Naive B cell (primary cell): ENCODE measurements at places on chromosomes 5 and 9.
A peak's percentile ranks its signal among the peaks of the same experiment; 100 is the strongest.

- DNase-seq = no peak
Observed at GRCh38 chr5:29150840-29151239, 2042.6 kb upstream of the CDH6 start.

GRCh38 chr9:35845824-35846771 lies 17.1 kb downstream of the TMEM8B start:
- DNase-seq = no peak

DNA sequence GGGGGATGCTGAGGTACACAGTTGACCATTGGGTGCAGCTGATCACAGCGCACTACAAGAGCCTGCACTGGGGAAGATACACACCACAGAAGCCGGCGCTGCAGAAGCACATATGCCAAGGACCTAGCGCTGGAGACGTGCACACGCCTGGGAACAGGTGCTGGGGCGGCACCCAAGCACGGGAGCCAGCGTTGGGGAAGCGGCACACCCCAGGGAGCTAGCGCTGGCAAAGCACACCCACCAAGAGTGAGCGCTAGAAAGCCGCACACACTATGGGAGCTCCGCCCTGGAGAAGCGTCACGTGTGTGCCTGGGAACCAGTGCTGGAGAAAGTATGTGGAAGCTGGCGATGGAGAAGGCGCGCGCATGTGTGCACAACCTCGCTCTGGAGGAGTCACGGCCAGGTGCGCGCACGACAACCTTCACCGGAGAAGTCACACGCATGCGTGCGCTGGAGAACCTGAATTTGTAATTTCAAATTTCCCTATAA lies 4.5 kb downstream of the FANCC start:
- no peak for DNase-seq

- DNase-seq = no peak
Observed at GRCh38 chr5:45205403-45205961, 396.7 kb downstream of the MRPS30 start.

GRCh38 chr5:159497221-159497620 lies 166.9 kb upstream of the IL12B start:
- no peak for DNase-seq

GRCh38 chr9:34463098-34463900 lies 4.7 kb downstream of the DNAI1 start:
- no peak for DNase-seq

DNA sequence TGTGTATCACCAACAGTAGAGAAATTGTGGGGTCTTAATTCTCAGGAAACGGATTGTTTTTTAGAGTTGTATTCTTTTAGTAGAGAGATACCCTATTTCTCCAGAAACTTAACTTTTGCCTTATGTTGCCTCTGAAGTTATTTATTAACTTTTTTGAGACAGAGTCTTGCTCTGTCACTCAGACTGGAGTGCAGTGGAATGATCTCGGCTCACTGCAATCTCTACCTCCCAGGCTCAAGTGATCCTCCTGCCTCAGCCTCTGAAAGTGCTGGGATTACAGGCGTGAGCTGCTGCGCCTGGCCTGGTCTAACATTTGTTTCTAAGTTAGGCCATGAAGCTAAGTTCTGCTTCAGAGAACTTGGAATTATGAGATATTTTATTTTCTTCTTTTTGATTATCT lies 75.0 kb downstream of the CFAP95 start:
- no peak for DNase-seq

- DNase-seq = no peak
Observed at GRCh38 chr9:136712690-136713544, 545 bp downstream of the DIPK1B start.

DNA sequence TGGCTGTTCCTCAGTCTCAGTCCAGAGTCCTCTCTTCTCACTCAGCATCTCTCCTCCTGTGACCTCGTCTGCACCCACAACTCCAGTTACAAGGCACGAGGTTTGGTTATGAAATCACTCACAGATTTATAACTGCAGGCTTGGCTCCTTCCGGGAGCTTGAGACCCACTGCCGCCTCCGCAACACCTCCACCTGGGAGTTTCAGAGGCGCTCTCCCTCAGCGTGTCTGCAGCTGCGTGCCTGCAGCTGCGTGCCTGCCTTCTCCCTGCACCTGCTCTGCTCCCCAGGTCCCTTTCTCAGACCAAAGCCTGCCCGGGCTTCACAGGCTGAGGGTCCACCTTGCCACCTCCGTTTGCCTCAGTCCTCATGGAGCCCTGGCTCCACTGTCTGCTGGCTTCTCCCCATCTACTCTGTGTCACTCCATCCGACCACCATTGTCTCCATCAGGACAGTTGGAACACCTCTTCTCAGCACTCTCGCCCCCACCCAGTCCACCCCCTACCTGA lies 51.5 kb downstream of the HRH2 start:
- no peak for DNase-seq

DNA sequence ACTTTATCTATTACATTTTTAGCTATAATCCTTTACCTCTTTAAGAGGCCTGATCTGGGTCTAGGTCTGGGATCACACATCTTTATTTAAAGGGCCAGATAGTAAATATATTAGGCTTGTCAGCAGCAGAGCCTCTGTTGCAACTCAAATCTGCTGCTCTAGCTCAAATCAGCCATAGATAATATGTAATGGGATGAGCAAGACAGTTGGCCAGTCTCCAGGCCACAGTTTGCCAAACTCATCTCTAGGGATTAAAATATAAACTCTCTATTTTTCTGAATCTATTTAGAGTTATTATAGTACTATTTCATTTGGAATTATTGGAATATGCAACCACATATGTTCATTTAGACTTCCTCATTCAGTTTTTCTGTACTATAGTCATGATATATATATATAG lies 115.9 kb upstream of the MINAR2 start:
- DNase-seq = no peak

- no peak for DNase-seq
Observed at GRCh38 chr9:81557452-81558090, 131.8 kb downstream of the TLE1 start.

DNA sequence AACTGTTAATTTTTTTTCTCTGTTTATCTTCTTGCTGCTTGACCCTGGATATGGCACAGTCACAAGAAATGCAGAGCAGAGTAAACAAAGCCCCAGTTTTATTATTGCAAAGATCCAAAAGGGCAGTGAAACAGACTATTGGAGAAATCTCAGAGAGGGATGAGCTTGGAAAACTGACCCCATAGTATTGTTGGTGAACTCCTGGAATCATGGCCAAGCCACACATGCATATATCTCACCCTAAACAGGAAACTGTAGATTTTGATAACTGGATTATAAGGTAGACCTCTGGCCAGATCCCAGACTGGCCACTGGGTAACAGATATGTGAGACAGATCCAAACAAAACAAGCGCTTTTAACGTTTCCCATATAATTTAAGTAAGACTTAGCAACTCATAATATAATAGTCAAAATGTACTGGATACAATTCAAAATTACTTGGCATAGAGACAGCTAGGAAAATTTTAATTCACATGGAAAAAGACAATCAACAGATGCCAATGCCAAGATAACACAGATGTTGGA lies 263.5 kb upstream of the SEMA6A start:
- no peak for DNase-seq

DNA sequence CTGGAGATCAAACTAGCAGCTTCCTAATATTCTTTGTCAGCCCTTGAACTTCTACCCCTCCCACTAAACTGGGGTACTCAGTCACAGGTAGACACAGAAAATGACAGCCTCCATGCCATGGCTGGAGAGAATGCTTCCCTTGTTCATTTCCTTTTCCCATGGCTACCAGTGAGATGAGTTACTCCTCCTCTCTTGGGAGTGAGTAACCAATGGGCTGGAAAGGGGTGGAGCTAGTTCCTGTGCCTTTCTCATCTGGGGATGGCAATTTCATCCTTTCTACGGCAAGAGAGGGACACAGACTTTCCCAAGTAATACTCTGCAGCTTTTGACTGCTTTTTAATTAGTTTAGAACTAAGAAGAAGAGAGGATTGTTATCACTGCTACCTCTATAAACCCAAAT lies 1045.6 kb upstream of the WWC1 start:
- DNase-seq = no peak

DNA sequence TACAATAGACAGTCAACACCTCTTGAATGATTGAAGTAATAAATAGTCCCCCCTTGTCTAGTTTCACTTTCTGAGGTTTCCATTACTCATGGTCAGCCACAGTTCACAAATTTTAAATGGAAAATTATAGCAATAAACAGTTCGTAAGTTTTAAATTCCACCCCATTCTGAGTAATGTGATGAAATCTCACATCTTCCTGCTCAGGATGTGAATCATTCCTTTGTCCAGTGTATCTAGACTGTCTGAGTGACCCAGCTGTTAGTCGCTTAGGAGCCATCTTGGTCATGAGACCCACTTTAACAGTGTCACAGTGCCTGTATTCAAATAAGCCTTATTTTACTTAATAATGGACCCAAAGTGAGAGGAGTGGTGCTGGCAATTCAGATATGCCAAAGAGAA lies 311.6 kb upstream of the PRR16 start:
- DNase-seq = no peak

GRCh38 chr9:107036367-107036766 lies 173.4 kb downstream of the ZNF462 start:
- no peak for DNase-seq

GRCh38 chr9:32427111-32427873 lies 42.8 kb downstream of the ACO1 start:
- no peak for DNase-seq

DNA sequence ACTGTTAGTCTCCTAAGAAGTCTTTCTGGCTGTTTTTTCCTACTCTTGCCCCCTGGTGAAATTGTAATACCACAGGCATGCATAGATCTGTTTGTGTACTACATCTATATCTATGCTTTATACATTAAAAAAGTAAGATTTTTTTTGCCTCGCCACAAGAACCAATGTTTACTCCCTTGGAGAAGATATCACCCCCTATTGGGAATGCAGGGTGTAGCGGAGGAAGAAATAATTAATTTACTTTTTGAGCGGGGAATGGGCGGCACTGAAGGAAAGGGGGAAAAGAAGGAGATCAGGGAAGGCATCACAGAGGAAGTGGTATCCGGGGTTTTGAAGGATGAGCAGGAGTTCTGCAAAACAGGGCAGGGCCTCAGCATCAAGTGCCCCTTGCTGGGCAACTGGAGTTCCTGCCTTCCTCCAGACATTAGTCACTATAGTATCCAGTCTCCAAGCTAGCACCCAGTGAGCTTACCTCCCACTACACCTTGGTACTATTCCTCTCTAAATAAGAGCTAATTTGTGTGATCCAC lies 134.9 kb downstream of the GABBR2 start:
- no peak for DNase-seq

DNA sequence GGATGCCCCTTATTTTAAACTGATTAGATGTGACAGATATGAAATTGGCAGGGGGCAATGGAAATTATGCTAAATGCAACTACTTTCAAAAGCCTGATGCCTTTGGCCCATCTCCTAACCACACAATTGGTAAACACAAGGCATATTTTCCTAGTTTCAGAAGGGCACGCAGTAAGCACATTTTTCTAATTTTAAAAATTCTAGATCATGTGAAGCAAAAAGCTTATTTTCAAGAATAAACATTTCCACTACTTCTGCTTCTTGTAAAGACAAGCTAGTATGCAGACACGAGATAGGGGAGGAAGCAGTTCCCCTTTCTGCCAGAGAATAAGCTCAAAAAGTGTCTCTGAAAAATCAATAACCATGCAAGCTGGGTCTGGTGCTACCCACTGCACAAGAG lies 67.7 kb downstream of the ABCA1 start:
- peak; percentile 65 for DNase-seq

- no peak for DNase-seq
Observed at GRCh38 chr9:87673446-87674120, 52.3 kb upstream of the CTSL start.

GRCh38 chr5:177399997-177400868 lies at the start of gene PFN3:
Gene PFN3 (minus strand): TSS chr5:177400661. CDS start chr5:177400576, 85 bp downstream.
- DNase-seq = no peak

DNA sequence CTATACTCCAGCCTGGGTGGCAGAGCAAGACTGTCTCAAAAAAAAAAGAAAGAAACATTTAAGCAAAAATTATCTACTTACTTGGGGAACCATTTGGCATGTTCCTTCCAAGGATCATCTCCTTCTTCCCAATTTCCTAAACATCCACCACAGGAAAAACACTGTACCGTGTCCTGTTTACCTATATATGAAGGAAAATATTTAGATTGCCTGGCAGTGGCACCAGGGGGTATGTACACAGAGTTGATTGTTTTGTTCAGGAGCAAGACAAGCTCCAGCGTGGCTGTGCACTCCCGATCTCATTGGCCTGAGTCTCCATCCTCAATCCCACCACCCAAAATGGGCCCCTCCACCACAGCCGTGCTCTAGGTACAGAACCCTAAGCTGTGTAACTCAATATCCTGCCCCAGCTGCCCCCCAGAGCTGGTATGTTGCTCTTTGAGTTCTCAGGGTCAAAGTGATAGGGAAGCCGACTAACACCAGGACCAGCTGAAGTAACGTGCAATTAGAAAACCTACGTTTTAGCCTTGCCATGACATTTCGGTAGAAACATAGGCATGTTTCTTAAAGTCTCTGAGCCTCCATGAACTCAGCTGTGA lies 13.8 kb downstream of the NAIP start:
- no peak for DNase-seq

DNA sequence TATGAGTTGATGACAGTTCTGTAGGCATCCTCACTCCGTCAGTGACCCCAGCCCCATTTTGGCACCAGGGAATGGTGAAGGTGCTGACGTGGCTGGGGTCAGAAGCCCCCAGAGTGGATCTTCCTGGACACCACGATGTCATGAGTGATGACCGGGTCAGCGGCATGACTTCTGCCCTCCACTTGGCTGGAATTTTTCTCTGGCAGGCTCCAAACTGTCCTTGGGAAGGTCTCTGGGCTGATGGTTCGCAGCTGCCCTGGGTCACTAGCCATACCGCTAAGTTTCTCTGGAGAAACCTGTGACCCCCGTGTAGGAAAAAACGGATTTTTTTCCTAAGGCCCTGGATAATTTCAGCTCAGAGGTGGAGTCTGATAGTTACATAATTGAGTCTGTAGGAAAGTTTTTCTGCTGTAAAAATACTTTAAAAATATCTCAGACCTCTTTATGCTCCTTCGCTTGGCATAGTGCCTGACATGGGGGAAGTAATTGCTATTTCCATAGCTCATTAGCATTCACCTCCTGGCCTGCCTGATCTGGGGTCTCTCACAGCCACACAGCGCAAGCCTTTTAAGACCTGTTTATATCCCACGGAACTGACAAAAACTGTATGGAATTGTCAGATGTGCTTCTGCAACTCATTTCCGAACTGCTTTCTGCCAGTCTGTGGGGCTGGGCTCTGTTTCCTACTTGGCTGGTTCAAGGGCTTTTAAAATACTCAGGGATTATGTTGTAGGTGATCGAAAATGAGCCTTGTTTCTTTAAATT lies 69.2 kb downstream of the ANGPTL2 start:
- DNase-seq = no peak

DNA sequence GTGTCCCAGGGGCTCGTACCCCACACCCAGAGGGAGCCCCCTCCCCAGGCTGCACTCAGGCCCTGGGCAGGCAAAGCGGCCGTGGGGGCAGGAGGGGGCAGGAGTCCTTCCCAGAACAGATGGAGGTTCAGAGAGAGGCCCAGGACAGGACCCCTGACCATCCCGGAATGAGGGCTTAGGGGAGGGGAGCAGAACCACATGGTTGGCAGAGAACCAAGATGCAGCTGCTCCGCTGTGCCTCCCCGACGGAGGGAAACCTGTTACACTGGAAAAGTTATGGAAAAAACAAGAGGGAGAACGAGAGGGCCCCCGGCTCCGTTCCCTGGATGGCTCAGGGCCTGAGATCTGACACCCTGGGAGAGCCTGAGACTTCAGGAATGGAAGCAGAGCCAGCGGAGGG lies 22.7 kb downstream of the SLC12A7 start:
- DNase-seq = no peak
